HS-27A (cell line): ENCODE measurements at places on chromosomes 1 and 21.

DNA sequence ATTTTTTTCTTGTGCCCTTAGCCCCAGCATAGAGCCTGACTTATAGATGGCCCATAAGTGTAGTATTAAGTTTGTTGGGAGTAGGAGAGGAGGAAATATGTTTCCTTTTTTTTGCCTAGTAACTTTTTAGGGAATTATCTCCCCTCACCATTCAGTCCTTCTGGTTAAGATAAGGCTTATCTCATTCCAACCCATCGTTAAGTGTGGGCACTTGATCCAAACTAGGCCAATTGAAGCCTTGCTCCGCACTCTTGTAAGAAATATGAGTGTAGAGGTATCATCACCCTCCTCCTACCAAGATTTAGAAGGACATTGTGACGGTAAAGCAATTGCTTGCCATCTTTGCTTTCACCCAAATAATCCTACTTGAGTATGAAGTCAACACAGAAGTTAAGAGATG lies 8.8 kb upstream of the FGGY start:
- DNase-seq = no peak

DNA sequence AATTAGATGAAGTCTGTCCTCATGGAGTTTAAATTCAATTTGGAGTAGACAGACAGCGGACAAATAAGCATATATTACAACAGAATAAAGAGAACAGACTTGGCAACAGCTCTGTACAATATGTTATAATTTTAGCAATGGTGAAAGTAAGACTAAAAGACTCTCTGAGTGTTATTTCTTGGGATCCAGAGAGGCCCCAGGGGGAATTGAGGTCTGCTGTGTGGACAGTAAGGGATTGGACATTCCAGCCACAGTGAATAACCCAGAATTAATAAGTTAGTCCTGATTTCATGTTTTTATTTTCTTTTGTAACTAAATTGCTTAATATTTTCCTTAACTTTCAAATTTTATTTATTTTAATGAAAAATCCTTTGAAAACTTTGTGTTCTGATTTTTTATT lies 101.7 kb downstream of the PATJ start:
- DNase-seq = no peak

- DNase-seq = no peak
These were observed 72.9 kb downstream of the UBE2T start for GRCh38 chr1:202268817-202269216.

GRCh38 chr1:1320666-1321448 lies 3.6 kb downstream of the INTS11 start:
- DNase-seq = no peak

DNA sequence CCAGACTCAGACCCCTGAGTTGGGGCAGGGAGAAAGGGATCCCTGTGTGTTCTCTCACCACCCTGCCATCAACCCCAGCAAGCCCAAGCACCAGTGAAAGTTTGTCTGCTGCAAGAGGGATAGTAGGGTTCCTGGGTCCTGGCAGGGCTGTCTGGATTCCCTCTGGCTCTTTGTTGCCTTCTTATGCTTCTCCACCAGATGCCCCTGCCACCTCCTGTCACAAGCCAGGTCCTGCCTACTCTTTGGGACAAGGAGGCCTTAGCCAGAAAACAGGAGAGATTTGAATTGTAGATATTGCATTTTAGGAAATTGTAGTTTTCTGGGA lies 21.7 kb downstream of the UBE2T start:
- no peak for DNase-seq

DNA sequence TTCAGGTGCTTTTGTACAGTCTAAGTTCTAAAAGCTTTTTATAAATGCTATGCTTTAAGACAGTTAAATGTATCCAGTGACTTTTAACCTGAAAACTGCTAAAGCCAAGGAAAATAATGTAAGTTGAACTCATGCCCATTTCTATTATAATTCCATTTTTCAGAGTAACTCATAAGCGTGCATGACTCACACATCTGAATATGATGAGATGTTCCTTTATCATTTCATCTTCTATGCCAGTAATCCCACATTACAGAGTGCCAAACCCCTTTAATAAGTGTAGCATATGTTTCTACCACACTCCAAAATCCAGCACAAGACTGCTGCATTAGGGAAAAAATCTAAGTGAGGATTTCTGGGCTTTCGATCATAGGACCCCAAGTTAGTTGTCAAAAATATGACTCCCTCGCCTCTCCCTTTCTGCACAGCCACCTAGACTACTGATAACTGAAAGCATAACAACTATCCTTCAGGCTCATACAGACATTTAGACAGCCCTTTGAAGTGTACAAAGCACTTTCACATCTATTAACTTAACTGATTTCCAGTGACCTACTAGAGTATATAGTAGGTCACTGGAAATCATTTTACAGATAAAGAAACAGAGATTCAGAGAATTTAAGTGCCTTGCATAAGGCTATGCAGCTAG lies 45.3 kb downstream of the JAK1 start:
- peak; percentile 78 for DNase-seq

DNA sequence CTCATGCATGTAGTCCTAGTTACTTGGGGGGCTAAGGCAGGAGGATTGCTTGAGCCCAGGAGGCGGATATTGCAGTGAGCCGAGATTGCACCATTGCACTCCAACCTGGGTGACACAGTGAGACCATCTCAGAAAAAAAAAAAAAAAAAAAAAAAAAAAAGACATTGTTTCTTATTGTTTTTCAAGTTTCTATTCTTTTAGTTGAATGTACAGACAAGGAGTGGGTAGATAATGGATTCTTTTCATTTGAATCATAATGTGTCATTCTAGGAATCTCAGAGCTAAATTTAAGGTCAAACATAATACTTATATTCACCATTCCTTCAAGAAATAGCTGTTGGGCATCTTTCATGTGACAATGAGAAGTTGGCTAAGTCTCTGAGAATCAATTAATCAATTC lies 157.0 kb upstream of the C21orf91 start:
- no peak for DNase-seq

DNA sequence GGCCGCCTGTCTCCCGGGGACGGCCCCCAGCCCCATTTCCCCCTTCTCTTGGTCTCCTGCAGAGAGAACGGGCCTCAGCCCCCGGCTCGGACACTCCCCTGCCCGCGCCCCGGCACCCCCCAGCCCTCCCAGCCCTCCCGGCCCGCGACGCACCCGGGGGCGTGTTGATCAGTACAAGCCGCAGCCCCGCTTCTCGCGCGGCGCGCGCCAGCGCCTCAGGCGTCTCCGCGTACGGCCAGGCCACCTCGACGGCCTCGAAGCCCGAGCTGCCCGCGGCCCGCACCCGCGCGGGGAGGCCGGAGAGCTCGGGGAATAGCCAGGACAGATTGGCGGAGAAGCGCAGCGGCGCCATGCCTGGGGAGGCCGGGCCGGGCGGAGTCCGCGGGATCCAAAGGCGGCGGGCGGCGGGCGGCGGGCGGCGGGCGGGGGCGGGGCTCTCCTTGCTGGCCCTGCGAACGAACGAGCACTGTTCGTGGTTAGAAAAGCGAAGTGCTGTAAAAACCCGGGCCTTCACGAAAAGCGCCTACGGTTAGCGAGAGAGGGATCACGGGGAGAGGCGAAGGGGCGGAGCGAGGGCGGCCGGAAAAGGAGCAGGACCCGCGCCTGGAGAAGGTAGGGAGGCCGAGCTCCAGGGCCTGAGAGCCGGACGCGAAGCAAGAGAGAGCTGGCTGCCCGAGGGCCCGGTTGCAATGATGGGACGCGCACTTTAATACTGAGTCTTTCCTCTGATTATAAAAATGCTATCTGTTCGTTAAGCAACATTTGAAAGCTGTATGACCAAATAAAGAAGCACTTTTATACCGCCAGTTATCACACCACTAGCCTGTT lies at the start of gene HYI:
Gene HYI, minus strand, starts transcription at position 490 of the 828 bp plus-strand sequence. Its CDS starts 138 bp downstream, at position 352.
- DNase-seq = peak; percentile 82

DNA sequence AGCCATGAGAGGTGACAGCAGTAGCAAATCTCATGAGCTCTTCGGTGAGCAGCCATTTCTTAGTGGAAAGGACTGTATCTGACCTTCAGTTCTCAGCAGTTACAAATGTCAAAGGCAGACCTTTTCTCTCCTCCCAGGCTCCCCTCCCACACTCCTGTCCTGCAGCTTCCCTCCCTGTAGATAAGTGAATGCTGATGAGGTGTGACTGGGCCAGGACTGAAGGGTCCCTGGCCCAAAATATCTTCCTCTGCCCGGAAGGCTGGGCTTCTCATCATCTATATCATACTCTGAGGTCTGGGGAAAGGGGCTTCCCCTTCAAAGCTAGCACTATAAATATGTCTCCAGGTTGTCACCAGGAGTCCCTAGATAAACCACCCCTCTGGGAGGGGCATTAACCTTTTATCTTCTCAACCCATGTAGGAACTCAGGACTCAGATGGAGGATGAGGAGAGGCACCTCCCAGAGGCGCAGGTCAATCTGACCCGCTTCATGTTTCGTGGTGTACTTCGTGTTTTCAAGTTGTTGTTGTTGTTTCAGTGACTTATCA lies 3.6 kb upstream of the ADAMTSL4 start:
- DNase-seq = no peak

GRCh38 chr1:147316968-147317367 lies 74.5 kb downstream of the CHD1L start:
- no peak for DNase-seq

- DNase-seq = no peak
These were observed 166.1 kb downstream of the AJAP1 start for GRCh38 chr1:4820543-4820942.

- DNase-seq = no peak
These were observed 162.9 kb downstream of the PLPP3 start for GRCh38 chr1:56416495-56416894.

DNA sequence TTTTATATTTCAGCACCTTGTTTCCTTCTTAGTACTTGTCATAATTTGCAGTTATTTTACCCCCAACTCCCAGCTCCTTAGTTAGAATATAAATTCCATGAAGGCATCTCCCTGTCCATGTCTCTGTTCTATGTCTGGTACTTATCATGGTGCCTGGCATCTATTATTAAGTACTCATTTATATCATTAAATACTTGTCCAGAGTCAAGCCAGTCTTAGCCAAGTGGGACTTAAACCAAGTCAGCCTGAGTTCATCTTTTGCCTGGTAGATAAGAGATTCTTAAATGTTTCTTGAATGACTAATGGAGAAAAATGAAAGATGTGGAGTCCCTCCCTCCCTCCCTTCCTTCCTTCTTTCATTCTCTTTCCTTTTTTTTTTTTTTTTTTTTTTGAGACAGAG lies 9.4 kb downstream of the SLC25A44 start:
- DNase-seq = no peak

- no peak for DNase-seq
These were observed 12.3 kb downstream of the SLC44A3 start for GRCh38 chr1:94832446-94832845.

- DNase-seq = no peak
These were observed 604.2 kb downstream of the LRRIQ3 start for GRCh38 chr1:73593804-73594203.
